ENCODE measurements at places on chromosomes 6 and 20.
A peak's percentile ranks its signal among the peaks of the same experiment; 100 is the strongest.

DNA sequence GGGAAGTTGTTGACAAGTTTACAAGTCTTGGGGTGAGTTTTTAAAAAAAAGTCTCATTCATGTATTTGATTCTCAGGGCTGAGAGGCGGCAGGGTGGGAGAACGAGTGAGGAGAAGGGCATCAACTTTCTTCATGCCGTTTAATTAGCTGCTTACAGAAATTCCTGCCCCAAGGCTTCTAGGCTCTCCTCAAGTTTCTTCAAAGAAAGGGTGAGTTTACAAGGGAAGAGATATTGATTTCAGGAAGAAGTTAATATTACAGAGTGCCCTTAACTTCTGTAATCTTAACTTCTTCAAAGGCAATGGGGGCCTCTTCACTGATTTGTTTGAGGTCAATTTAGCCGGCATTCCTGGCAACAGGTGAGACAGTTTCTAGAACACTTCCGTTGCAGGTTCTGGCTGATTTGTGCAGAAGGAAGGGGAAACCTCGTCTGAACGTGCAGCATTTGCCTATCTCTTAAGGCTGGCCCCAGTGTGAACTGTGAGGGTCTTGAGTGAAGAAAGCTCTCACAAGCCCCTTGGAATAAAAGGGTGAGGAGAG is 3.4 kb upstream of the COL12A1 start:
- no peak for DNase-seq

GRCh38 chr20:10447028-10447427 is 11.9 kb downstream of the SLX4IP start:
- peak; percentile 78 for DNase-seq

- DNase-seq = no peak
Observed at GRCh38 chr20:39873286-39873685, 815.8 kb downstream of the MAFB start.

DNA sequence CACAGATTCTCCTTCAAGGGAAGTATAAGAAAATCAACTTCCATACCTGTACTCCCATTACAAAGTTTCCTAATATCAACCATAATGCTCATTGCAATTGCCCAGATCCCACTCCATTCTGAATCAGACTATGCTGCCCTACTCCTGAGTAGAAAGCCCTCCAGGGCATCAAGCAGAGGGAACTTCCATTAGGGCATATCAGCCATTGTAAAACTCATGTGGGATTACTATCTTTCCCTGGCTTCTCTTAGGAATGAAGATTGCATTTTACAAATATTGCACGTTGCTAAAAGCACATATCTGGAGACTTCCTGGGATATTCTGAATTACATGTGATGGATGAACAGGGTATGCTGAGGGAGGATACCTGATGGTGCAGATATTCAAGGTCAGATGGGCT is 263.2 kb downstream of the FOXA2 start:
- no peak for DNase-seq

GRCh38 chr6:126937426-126937825 is 181.0 kb upstream of the RSPO3 start:
- no peak for DNase-seq

DNA sequence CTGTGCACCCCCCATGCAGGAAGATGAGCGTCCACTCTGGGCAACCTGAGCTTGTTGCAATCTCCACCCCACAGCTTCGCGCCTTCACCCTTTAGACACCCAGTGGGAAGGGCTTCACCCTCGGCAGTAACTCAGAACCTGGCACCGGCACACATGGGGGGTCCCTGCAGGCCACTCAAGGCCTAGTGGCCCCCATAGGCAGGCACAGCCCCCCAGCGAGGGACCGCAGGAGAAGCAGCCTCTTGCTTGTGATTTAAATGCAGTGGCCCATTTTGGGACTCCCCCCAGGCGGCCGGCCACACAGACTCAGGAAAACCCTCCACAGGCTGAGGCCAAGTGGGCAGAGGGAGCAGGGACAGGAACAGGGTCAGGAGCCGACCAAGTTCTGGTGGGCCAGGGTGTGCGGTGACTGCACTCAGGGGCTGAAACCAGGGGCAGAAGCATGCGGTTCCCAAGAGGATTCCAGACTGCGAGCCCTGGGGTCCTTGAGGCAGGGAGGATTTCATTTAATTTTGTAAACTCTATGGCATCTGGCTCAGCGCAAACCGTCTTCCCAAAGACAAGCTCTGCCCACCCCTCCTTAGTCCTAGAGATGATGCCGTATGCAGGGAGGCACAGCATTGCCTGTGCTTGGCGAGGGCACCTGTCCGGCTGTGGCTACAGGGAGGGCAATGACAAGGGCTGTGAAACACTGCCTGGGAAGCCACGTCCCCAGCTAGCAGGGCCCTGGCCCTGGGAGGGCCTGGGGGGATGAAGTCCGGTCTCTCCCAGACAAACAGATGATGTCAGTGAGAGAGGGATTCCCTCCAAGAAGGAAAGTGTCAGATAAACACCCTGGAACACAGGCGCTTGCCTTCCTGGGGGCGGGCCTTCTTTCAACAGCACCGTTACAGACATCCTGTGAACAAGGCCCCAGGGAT is 52.9 kb upstream of the GPR31 start:
- DNase-seq = no peak

- no peak for DNase-seq
Observed at GRCh38 chr6:83510791-83511190, 1.5 kb upstream of the PRSS35 start.

- DNase-seq = no peak
Observed at GRCh38 chr6:159865226-159865920, 25.4 kb upstream of the MAS1 start.

- DNase-seq = no peak
Observed at GRCh38 chr20:38150335-38151170, 14.5 kb downstream of the TGM2 start.

DNA sequence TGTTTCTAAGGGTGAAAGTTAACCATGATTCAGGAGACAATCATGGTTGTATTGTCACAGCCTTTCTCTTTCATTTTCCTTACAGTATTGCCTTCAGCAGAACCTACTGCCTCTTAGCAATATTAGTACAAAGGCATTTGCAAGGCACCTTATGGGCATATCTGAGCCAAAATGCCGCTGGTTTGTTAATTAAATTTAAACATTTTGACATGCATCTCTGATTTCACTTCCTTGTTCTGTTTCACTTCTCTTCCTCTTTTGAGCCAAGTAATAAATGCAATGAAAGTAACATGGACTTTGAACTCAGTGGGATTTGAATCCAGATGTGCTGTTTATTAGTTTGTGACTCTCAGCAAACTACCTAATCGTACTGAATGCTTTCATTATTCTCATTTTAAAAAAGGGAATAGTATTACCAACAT is 467.4 kb upstream of the CITED2 start:
- DNase-seq = no peak

- DNase-seq = peak; percentile 77
Observed at GRCh38 chr20:1803061-1803931, 91.9 kb upstream of the SIRPA start.

DNA sequence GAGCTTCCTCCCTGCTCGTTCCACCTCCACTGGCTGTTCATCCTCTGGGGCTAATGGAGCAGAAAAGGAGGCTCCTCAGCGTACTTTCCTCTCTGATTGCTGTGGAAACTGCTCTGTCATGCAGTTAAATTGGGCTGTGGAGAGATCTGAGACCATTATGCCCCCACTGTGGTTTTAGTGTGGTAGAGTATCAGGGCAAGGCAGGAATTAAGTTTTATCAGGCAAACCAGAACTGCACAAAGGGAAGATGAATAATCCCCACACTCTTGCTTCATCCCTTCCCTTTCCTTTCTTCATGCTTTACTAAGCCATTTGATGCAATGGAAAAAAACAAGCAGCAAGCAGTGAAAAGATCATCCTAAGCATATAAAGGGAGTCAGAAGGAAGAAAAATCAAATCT is 11.9 kb upstream of the ME1 start:
- DNase-seq = no peak

- no peak for DNase-seq
Observed at GRCh38 chr6:154766288-154766687, 33.1 kb downstream of the SCAF8 start.

GRCh38 chr6:73710470-73710869 is 14.5 kb downstream of the CD109 start:
- DNase-seq = no peak

GRCh38 chr6:169725125-169726048 is 1.1 kb upstream of the PHF10 start:
- DNase-seq = no peak

DNA sequence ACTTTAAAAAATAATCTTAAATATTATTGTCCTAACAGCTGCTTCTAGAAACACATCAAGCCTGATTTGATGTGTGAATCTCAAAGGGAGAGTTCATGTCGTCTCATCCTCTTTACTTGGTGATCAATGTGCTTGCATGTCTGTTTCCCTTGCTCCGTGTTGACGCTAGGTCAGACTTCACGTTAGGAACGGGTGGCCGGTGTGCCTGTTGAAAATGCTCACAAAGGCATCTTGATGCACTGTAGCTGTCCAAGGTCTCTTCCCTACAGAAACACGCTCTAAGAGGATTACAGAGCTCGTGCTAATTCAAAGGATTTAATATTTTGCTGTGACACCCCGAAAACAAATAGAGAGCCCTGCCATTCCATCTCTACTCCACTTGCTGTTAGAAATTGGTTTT is 84.6 kb downstream of the ID4 start:
- DNase-seq = no peak

- DNase-seq = no peak
Observed at GRCh38 chr20:20608641-20609040, 103.8 kb downstream of the RALGAPA2 start.

DNA sequence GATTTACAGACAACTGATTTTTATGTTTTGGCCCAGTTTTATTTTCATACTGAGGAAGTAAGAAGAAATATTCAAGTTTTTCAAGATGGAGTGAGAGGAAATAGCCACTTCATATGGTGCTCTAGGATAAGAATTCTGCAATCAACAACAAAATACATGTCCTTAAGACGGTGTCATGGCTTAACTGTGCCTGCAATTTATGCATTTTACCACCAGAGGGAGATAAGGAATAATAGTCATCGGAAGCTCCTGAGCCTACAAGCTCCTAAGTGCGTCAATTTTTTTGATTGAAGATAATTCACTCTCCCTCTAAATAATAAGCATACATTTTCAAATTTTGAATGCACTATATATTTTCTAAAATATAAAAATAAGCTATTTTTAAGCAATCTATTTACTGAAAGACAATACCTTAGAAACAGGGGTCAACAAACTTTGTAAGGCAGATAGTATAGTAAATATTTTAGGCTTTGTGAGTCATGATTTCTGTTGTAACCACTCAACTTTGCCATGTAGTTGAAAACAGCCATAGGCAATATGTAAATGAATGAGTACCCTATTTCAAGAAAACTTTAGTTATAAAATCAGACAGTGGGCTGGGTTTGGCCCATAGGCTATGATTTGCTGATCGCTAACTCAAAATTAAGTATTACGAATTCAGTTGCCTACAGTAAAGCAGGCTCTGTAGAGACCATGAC is 230.9 kb upstream of the DTNBP1 start:
- no peak for DNase-seq

GRCh38 chr20:9884061-9884460 is 45.2 kb upstream of the PAK5 start:
- DNase-seq = no peak

DNA sequence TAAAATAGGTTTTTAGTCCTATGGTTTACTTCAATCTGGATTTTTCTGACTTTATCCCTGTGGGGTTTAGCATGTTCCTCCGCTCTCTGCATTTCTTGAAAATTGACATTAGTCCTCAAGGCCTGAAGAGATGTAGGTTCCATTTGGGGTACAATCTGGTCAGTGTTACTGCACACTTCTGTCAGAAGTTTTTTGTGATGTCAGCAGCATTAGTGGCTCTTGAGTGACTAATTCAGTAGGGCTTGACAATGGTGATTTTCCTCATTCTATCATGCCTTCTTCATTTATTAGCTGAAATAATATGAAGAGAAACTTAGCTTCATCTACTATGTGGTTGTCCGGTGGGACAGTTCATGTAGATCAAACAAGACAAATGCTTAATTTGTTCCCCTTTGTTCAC is 114.6 kb downstream of the PDE10A start:
- DNase-seq = no peak

- DNase-seq = no peak
Observed at GRCh38 chr20:38197217-38197616, 32.1 kb upstream of the TGM2 start.

- no peak for DNase-seq
Observed at GRCh38 chr20:32445539-32446273, 87.6 kb downstream of the ASXL1 start.

DNA sequence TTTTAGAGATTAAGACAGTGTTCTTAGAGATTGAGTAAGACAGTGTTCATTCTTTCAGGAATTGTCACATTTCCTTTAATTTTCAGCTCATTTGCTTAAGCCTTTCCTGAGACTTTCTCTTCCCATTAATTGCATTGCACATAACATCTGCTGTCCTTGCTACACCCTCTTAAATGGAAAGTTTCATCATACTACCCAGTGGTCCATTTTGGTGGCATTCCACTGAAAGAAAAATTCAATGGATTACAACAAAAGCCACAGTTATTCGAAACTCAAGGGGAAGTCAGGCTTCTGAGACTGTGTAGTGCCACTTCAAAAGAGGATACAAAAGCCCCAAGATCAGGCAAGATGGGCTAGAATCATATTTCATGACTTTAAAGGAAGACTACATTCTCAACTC is 64.0 kb downstream of the RSPO3 start:
- DNase-seq = no peak

DNA sequence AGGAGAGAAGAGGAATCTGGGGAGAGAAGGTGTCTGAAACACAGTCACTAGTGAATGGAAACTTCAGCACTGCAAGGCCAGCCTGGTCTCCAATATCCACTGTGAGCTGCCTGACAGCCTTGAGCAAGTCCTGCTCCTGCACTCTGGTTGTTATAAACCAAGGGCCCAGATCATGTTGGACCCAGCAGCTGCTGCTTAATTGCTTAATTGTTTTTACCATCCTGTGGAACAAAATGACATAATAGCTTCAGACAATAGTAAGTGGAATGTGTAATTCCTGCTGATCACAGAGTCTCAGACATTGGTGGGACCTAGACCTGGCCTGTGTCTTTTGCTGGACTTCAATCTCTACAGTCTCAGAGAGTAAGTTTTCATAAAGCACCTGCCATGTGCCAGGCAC is 833.7 kb downstream of the TFAP2A start:
- DNase-seq = no peak

- DNase-seq = no peak
Observed at GRCh38 chr6:151958332-151958731, 150.8 kb downstream of the ESR1 start.

DNA sequence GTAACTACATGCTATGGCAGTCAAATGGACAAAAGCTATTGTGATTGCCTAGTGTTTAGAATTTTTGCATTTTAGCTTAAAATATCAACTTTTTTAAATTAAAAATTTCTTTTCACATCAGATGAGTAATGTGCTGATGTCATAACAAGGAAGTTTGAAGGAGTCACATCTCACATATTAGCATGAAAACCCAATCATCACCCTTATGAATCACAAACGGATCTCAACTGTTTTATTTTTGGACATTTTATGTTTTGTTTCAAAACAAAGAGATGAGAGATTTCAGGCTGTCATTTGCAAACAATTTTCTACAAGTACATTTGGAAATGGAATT is 53.6 kb upstream of the TRERF1 start:
- DNase-seq = no peak

GRCh38 chr20:13545790-13546189 is 92.9 kb downstream of the TASP1 start:
- no peak for DNase-seq
